ENCODE measurements at places on chromosomes 7 and 10.

GRCh38 chr7:7704867-7705266 is 13.5 kb downstream of the RPA3 start:
- DNase-seq, result no peak

- no peak for DNase-seq
Measured at GRCh38 chr7:82481499-82482097, 38.0 kb upstream of the CACNA2D1 start.

DNA sequence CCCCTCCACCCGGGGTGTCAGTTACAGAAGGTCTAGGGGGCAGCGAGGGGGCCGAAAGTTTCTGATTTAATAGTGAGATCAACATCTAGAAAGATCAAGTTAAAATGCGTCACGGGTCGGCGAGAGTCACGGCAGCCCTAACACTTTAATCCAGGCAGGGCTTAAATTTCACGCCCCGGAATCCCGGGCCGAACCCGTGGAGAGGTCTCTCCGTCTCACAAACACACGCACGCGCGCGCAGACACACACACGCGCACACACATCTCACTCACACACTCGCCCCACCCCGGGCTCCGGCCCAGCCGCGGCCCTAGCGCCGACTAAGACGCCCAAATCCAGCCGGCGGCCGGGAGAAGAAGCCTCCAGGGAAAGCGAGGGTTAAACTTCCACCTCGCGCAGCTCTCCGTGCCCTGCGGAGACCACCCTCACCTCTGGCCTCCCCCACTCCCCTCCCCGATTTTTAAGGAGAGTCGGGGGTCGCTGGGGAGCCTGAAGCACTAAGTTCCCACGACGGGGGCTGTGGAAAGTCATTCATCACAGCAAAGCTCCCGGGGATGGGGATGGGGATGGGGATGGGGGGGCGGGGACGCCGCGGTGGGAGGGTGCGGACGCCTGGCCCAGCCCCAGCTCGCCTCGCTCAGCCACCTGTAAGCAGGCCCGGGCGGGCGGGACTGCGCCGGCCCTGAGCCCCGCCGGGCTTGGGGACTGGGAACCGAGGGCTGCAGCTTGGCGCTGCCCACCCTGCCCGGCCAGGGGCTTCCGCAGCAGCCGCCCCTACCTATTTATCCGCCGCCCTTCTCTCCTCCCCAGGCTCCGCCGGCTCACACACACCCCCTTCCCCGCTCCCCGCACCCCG is 1.6 kb downstream of the PDGFA start:
- no peak for DNase-seq

GRCh38 chr10:118332948-118333710 is 9.0 kb downstream of the FAM204A start:
- DNase-seq, result no peak

DNA sequence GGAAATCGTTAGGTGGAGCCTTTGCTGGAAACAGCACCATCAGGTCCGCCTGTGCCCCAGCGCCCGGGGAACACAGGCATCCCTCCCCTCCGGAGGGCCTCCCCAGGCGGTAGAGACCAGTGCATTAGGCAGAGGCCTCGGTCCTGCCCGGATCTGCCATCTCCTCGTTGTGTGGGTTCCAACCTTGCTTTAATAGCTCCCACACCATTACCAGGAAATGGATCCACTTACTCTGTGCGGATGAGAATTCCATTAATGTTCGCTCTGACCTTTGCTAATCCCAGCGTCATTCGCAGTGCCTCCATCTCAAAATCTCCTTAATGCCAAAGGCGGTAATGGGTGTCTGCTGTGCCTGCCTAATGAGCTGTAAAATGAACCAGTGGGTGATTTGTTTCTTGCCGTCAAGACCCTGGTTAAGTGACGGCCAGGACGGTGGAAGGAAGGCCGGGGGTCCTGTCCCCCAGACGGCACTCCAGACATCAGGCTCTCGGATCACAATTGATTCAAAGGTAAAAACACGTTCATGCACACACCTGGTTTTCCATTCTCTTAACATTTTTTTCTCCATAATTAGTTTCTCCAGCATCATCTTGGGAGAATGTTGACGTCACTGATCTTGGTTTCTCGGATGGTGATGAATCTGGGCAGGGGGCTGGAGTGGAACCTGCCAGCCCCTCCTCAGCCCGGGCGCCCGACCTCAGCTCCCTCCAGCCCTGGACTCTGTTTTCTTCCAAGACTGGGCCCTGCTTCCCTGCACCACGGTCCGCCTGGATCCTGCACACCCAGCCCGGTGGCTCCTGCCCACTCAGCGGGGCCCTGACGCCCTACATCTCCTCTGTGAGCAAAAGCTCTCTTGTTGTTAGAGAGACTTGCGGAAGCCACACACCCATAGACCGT is 22.8 kb upstream of the FAM20C start:
- DNase-seq, result no peak

GRCh38 chr10:123402656-123403055 is 248.5 kb downstream of the BUB3 start:
- DNase-seq, result no peak

DNA sequence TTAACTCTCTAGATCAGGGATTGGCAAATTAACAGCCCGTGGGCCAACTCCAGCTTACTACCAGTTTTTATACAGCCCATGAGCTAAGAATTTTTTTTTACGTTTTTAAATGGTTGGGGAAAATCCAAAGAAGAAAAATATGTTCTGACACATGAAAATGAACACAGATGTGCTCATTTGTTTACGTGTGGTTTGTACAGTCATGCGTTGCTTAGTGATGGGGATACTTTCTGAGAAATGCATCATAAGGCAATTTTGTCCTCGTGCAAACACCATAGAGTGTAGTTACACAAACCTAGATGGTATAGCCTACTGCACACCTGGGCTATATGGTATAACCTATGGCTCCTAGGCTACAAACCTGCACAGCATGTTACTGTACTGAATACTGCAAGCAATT is 8.3 kb upstream of the SMKR1 start:
- no peak for DNase-seq

GRCh38 chr10:49116509-49117375 is 1.4 kb upstream of the VSTM4 start:
- DNase-seq, result no peak

- no peak for DNase-seq
Measured at GRCh38 chr10:128476845-128477244, 350.6 kb upstream of the MKI67 start.

GRCh38 chr10:119541046-119541445 is 1.5 kb downstream of the RGS10 start:
- no peak for DNase-seq

- DNase-seq, result no peak
Measured at GRCh38 chr10:131662851-131663250, 238.0 kb upstream of the PPP2R2D start.

DNA sequence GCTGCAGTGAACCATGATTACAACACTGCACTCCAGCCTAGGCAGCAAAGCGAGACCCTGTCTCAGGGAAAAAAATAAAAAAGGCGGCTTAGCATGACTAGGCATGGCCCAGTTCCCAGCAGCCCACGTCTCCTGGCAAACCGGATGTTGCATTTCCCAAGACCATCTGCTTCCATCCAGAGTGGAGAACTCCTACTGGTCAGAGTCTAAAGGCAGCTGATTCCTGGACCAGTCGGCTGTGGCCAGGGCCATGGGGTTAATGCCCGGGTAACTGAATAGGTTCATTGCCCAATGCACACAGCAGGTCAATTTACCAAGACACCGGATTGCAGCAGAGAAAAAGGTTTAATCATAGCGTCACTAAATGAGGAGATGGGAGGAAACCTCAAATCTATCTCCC is 133.1 kb downstream of the MYL10 start:
- DNase-seq, result no peak

GRCh38 chr10:132443605-132443982 is 46.6 kb downstream of the PWWP2B start:
- peak; percentile 58 for DNase-seq

GRCh38 chr7:150931199-150931869 is 46.8 kb downstream of the KCNH2 start:
- DNase-seq, result no peak

- DNase-seq, result no peak
Measured at GRCh38 chr10:79142064-79142491, 73.3 kb downstream of the ZMIZ1 start.

GRCh38 chr7:64874114-64874513 is 29.0 kb upstream of the ZNF273 start:
- no peak for DNase-seq

DNA sequence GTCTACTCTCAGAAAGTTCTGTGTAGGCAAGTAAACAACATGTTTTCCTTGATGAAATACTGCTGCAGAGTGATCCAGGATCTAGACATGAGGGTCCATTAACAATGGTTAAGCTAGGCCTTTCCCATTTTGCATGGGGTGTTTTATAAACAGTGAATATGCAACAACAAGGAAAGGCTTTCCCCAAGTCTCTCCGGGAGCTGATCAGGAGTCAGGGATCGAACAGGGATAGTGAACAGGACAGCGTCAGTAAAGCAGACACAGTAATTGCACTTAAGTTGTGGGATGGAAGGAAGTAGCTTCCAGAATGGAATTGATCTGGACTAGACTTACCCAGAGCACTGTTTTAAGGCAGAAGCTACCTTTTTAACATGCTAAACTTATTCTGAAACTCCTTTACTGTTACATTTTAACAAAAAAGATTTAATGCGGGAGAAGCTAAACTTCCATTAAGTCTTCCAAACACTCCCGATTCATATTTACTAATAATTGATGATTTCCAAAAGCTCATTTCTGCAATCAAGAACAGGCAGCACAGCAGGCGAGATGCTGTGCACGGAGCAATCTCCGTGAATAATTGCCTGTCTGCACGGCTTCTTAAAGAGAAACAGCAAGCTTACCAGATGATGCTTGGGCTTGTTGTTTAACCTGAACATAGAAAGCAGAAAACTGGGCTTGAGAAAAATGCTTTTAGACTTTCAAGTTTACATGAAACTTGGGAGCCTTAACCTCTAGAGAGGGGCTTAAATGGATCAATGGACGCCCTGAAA is 50.3 kb upstream of the DOCK1 start:
- no peak for DNase-seq

DNA sequence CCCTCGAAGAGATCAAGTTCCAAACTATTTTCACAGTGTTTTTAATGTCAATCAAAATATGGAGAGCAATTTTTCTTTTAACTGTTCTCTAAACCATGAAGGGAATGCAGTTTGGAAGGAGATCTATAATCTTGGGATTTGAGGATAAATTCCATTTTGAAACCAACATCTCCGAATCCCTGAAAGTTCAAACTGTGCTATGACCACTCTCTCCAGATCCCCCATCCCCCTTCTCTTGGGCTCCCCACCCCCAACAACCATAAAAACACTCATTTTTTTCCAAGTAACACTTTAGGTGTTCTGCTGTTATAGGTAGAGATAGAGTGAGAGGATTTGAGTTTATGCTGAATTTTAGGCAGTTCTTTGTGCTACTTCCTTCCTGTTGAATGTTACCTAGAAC is 1.7 kb downstream of the CALD1 start:
- DNase-seq, result no peak

DNA sequence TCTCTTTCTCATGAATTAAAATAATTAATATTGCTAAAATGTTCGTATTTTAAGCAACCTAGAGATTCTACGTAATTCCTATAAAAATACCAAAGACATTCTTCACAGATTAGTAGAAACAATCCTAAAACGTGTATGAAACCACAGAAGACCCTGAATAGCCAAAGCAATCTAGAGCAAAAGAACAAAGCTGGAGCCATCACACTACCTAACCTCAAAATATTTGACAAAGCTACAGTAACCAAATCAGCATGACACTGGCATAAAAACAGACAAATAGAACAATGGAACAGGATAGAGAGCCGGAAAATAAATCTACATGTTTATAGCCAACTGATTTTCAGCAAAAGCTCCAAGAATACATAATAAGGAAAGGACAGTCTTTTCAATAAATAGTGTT is 105.5 kb upstream of the PTN start:
- DNase-seq, result no peak

- no peak for DNase-seq
Measured at GRCh38 chr7:149722356-149722957, 50.9 kb downstream of the ZNF467 start.

GRCh38 chr10:133394801-133395221 is 854 bp downstream of the MTG1 start:
- no peak for DNase-seq

DNA sequence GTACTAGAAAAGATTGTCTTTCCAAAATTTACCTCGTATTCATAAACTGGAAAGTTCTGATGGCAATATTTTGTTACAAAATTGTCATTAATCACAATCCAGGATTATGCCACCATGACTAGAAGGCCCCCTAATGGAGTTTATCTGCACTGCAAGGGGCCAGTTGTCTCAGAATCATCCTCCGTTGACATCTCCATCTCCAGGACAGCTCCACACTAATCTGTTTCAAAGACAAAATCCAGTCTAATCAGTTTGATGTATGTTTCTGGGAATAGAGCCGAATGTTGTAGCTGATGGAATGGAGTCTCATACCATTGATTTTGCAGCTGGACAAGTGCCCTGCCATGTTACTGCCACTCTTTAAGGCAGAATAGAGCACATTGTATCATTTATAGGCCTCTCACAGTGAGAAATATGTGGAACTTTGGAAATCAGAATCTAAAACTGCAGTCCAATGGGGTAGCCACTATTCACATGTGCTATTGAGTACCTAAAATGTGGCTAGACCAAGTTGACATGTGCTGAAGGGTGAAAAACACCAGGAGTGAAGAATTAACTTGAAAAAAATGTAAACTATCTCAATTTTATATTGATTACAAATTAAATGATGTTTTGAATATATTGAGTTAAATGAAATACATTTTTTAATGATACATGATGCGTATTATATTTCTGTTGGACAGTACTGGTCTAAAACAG is 38.3 kb upstream of the TOMM7 start:
- no peak for DNase-seq

GRCh38 chr7:41744161-41744560 is 41.3 kb upstream of the INHBA start:
- DNase-seq, result no peak

DNA sequence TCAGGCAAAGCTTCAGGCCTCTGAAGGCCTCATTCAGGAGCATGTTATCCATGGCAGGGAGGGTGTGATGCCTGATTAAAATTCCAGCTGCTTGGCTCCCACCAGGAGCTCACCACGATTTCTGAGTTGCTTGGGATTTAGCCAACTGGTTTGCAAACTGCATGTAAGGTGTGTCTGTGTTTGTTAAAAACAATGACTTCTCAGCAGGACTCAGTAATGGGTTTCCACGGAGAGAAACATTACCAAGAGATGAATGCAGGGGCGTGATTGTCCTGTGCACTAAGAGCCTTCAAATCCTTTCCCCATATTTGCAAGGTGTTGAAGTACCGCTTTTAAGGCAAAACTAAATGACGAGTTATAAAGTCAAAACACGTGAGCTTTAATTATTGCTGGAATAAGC is 88.8 kb upstream of the BTBD16 start:
- DNase-seq, result no peak

- DNase-seq, result no peak
Measured at GRCh38 chr7:1725199-1725690, 55.2 kb downstream of the ELFN1 start.

- no peak for DNase-seq
Measured at GRCh38 chr10:22321156-22321923, 441 bp downstream of the BMI1 start.

DNA sequence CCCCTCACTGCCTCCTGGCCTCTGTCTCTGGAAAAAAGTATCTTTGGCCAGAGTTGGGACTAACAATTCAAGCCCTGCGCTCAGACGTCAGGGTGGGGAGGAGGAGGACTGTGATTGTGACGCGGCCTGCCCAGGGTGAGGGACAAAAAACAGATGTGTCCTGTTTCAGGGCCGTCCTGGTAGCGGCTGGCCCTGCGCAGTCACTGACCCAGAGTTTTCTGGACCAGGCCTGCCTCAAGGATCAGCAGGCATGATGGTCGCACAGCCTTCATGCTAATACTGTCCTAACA is 110.1 kb downstream of the CYTH3 start:
- DNase-seq, result no peak

GRCh38 chr10:116984202-116984990 is 20.6 kb downstream of the SHTN1 start:
- no peak for DNase-seq
